Aorta (tissue), 5 donors: ENCODE measurements at places on chromosomes 7 and 10. TPM values are rescaled to one million over a fixed set of nuclear protein-coding genes. Genes with fewer than 3 reads are reported as not detected.

- no peak for DNase-seq
These were observed 4.0 kb downstream of the VENTX start for GRCh38 chr10:133241501-133242205.

DNA sequence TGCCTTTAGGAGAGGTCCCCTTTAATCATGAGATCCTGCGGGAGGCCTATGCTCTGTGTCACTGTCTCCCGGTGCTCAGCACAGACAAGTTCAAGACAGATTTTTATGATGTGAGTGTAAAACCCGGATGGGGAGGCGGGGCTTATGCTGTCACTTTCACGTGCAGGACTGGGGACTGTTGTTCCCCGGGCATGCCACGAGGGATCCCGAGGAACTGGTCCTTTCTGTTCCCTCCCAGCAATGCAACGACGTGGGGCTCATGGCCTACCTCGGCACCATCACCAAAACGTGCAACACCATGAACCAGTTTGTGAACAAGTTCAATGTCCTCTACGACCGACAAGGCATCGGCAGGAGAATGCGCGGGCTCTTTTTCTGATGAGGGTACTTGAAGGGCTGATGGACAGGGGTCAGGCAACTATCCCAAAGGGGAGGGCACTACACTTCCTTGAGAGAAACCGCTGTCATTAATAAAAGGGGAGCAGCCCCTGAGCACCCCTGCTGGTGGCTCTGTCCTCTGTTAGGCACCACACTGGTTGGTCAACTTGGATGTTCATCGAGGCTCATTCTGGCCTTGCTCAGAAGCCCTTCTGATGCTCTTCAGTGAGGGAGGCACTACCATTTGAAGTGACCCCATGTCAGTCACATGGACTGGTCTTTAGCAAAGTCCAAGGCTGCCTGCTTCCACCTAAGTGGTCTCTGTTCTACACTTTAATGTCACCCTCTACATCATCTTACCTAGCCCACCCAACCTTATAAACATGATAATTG lies 2.8 kb downstream of the COPS6 start:
- no peak for DNase-seq

GRCh38 chr7:22864855-22865601 lies 42.4 kb upstream of the TOMM7 start:
- DNase-seq = no peak

DNA sequence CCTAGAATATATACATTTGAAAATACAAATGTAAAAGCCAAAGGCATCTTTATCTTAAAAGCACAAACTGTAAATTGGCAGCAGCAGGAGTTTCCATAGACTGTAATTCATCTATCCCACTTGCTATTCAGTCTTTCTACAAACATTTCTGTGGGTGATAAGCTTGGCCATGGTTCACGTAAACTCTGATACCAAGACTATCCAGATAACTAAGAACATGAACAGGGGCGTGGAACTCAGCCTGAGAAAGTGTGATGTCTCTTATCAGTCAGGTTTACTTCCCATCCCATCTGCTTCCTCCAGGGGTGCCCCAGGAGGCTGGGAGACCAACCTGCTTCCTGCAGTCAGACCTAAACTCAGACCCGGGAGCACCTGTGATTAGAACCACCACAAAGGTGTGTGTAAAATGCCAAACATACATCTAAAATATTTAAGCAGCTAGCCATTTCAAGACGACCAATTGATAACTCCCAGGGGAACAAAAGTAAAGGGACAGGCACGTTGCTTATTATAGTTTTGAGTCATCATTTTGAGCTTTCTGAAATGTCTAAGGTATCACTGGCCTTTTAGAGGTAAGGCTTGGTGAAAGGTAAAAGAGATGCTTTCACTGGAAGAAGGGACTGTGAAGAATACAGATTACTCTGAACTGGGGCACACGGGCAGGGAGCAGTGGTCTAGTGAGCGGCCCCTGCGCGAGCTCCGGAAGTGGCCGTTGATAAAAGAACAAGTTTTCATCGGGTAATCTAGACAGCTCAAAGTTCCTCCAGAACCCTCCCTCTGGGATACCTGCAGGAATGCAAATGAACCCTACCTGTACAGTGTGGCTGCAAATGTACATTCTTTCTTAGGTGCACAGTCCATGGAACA lies 51.5 kb downstream of the RSU1 start:
- no peak for DNase-seq

DNA sequence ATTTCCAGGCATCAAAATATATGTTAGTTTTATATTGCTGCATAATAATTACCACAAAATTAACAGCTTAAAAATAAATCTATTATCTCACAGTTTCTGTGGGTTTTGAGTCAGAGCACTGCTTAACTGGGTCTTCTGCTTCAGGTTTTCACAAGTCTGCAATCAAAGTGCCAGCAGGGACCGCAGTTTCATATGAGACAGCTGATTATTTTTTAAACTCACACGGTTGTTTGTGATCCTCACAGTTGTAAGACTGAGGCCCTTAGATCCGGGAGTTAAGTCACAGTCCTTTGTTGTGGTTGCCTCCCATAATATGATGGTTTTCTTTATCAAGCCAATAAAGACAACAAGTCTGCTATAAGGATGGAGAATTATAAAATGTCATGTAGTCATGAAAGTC lies 146.0 kb upstream of the ZWINT start:
- DNase-seq = no peak

DNA sequence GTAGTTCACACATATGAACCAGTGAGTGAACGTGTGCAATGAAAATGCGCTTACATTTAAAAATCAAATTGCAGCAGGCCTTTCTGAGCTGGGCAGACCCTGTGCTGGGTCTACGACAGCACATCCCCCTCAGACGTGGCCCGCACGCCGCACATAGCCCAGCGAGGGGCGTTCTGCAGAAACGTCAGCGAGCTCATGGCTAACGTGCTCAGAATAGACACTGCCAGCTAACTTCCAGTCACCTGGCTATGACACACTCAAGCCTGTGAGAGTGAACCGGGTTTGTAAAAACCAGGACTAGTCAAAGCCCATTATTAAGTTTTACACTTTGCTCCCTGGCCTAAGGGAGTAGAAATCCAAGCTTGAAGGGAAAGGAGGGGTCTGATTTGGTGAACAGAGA lies 108.1 kb upstream of the INSIG1 start:
- no peak for DNase-seq

The ATOH7 gene
- total RNA-seq = 0.23 TPM

DNA sequence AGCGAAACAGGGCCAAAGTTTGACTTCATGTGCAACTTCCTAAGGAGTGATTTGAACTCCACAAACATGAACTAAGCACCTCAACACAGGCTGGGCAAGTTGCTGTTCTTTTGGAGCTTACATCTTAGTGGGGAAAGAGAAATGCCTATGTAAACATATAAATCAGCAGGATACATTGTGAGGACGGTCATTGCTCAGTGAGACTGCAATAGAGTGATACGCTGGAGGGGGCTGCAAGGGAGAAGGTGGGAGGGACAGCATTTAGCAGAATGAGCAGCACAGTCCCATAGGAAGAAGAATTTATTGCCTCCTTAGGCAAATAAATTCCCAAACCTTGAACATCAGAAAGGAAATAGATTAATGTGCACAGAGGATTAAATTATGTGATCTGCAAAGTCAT lies 90.0 kb downstream of the EGFR start:
- DNase-seq = no peak

GRCh38 chr7:46781901-46782439 lies 799.9 kb downstream of the TNS3 start:
- no peak for DNase-seq

GRCh38 chr7:132469264-132469663 lies 107.0 kb downstream of the PLXNA4 start:
- no peak for DNase-seq

- DNase-seq = no peak
These were observed 288.7 kb downstream of the LRMDA start for GRCh38 chr10:75720157-75720556.

The TMEM176A gene
- total RNA-seq = 77.7 TPM
